ENCODE measurements at places on chromosomes 6 and 20.

GRCh38 chr20:61135968-61136367, 116.1 kb upstream of the CDH4 start:
- DNase-seq: no peak

DNA sequence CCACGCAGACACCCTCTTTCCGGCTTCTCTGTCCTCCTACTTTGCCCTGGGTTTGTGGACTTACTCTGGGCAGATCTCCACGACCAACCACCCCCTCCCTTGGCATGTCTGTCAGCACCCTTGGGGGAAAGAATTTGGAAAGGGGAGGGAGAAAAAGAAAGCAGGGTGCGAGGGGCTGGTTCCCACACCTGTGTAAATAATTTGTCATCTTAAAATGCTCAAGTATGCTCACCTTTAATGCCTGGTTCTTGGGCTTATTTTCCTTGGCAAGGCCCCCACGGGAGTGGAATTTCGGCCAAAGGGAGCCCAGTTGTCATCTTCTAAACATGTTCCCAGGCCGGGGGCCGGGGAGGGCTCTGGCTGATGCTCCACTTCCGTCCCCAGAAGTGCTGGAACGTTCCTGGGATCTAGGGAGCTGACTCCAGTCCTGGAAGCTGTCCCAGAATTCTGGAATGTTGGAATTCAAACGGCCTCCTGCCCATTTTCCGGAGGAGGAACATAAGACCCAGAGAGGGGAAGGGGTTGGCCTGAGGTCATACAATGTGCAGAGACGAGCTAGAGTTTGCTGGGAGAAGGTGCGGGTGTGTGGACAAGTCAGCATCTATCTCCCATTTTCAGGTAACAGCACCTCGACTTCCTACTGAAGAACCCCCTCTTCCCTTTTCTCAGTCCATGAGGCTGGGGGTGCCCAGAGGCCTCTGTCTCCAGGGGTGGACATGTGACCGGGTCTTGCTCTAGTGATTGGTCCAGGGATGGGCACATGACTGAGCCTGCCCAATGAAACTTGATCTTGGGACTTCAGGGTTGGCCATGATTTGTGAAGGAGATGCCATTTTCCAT, 122.3 kb downstream of the CEBPB start:
- DNase-seq: peak; percentile 99

- no peak for DNase-seq
These were observed 23.9 kb downstream of the DUSP22 start for GRCh38 chr6:315921-316752.

DNA sequence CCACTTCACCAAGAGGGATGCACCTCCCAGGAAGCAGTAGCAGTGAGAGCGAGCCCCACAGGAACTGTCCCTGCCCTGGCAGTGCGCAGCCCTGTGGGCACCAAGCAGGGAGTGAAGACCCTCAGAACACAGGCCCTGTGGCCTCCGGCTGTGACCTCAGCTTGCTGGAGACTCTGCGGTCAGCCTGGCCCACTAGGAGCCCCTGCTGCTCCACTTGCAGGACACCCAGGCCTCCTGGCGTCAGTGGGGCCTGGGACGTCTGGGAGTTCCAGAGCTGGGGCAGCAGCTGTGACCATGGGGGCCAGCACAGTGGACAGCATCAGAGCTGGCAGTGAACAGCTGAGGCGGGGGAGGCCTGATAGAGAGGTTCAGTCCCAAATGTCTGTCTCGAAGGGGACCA, 28.3 kb downstream of the PXDC1 start:
- DNase-seq: no peak

GRCh38 chr6:105600336-105601260, 197.7 kb upstream of the PREP start:
- no peak for DNase-seq

Data from T47D (cell line).